NCI-H1092 (cell line): ENCODE measurements at places on chromosomes 3 and 15.

GRCh38 chr3:32049916-32050315 is 56.5 kb upstream of the GPD1L start:
- DNase-seq, result no peak

- no peak for DNase-seq
Observed at GRCh38 chr3:107438671-107439070, 61.4 kb downstream of the CCDC54 start.

DNA sequence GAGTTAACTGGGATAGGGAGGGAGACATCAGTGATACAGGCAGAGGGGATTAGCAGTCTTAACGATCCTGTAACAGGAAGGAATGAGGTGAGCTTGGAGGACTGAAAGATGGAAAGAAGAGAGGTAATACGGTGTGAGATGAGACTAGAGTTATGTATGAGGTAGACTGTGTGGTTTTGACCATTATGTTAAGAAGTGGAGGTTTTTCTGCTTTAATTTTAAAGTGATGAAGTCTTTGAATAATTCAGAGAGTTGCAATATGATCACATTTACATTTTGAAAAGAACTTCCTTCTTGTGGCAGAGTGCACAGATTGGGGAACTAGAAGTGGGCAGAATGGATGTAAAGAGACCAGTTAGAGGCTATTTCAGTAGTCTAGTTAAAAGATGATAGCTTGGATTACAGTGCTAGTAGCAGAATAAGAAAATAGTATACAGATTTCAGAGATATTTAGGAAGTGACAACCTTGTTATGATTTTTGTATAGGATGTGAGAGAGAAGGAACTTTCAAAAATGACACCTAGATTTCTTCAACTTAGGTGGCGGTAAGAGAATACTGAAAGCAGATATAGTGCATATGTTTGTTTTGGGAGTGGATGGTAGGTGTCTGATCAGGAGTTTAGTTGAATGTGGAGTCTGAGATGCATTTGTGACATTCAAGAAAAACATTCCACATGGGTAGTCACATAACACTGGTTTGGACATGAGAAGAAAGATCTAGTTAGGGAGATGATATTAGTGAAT is 40.5 kb downstream of the STT3B start:
- DNase-seq, result no peak

GRCh38 chr15:75869446-75869845 is 26.2 kb downstream of the UBE2Q2 start:
- DNase-seq, result no peak

GRCh38 chr15:40770147-40770721 is 454 bp downstream of the C15orf62 start:
- DNase-seq, result no peak

- DNase-seq, result no peak
Observed at GRCh38 chr15:92533298-92533697, 122.3 kb downstream of the FAM174B start.

DNA sequence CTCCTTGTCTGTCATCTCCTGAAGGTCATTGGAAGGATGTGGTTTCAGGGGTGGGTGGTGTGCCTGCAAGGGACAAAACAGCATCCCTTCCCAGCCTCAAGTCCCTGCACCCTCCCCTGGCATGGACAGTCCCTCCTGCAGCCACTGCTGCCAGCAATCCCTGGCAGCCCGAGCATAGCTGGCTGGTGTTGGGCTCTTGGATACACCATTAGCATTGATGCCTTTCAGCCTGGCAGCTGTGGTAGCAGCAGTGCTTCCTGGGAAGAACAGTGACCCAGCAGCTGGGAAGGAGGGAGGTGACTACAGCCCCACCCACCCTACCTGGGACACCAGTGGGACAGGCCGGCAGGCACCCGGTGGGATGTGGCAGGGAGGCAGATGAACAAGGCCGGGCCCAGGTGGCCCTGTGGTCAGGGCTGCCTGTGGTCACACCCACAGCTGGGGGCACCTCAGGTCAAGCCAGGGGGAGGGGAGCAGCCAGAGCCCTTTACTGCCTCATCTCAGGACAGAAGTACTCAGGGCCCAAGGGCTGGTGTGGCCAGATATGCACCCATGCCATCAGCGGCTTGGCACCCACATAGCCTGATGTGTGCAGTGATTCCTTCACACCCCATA is 32.9 kb upstream of the TMEM115 start:
- DNase-seq, result no peak

DNA sequence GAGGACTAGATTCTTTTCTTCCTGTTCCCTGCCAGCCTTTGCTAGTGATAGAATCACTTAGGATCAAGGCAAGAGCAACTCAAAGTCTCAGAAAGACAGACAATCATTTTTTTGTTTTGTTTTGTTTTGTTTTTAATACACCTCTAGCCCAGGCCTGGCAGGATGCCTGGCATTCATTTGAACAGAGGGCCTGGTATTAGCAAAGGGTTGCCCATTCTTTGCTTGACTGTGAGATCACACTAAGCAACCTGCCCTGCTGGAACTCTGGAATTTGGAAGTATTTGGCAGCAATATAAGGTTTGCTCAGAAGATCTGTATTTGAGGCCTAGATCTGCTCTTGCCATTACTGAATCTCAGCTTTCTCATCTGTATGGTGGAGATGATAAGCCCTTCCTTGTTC is 21.8 kb upstream of the ATP13A5 start:
- no peak for DNase-seq

GRCh38 chr3:149494759-149495580 is 20.5 kb downstream of the TM4SF4 start:
- DNase-seq, result no peak

DNA sequence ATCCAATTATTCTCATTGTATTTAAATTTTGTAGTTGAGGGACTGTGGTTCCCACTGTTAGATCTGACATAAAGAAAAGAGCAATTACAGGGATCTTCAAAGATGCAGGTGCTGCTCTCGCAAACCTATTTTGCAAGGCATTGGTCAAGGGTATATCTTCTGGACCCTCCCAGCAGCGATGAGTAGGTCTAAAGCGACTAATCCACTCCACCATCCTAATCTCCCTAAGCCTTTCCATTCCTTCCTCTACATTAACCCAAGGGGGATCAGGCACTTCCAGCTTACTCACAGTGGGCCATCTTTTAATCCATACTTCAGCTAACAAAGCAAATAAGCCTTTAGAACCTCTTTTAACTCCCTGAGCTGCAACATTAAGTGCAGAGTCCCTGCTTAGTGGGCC is 37.0 kb upstream of the CPOX start:
- DNase-seq, result no peak

DNA sequence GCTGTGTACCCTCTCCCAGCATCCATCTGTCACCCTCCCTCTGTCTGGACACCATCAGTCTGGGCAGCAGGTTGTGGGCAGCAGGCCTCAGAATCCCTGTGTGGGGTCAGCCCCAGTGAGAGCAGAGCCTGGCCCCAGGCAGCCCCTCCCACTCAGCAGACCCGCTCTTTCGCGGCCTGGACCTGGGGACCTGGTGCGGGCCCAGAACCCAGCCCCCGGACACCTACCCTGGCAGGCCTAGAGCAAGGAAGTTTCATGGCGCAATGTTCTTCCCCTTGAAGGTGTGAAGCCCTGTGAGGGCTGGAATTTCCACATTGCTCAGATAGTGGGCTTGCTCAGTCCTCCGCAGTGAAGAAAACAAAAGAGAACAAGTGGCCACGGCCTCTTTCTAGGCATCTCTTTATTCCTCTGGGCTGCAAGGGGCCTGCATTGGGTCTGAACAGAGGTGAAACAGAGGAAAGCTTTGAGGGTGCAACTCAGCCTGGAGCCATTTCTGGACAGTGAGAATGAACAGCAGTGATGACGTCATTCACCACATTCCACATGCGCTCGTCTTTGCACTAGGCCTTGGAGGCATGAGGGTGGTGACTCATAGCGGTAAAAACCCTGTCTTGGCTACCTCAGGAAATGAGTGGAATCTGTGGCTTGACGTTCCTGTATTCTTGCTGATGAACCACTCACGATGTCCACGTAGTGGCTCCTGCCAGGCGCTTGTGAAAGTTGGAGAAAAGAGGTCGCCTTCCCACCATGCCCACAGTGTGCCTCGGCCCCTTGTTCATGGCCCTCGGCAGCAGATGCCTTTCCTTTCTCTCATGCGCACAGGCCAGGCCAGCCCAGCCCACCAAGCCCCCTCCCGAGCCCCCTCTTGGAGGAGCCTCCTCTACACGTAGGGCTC is 66.1 kb downstream of the SLC30A4 start:
- no peak for DNase-seq

DNA sequence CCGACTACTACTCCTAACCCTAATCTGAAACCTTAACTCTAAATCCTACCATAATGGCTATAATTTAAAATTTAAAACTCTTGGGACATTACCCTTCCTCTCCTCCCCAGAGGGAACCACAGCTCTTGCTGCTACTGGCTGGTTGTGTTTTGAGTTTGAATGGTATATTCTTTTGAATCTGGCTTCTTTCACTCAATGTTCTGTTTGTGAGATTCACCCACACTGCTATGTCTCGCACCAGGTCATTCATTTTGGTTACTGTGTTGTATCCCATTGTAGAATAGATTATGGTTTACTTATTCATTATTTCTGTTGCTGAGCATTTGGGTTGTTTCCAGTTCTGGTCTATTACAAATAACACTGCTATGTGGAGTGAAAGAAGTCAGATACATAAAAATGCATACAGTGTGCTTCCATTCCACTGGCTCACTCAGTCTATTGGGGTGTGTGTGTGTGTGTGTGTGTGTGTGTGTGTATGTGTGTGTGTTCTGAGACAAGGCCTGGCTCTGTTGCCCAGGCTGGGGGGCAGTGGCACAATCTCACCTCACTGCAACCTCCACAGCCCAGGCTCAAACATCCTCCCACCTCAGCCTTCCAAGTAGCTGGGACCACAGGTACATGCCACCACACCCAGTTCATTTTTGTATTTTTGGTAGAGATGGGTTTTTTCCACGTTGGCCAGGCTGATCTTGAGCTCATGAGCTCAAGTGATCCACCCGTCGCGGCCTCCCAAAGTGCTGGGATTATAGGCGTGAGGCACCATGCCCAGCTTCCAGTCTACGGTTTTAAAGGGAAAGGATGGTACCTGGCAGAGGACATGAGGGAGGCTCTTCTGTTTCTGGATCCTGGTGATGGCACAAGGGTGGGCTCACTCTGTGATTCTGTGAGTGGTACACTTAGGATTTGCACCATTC is 19.2 kb upstream of the SYNM start:
- no peak for DNase-seq

- DNase-seq, result no peak
Observed at GRCh38 chr15:80861731-80862170, 82.6 kb downstream of the CEMIP start.

DNA sequence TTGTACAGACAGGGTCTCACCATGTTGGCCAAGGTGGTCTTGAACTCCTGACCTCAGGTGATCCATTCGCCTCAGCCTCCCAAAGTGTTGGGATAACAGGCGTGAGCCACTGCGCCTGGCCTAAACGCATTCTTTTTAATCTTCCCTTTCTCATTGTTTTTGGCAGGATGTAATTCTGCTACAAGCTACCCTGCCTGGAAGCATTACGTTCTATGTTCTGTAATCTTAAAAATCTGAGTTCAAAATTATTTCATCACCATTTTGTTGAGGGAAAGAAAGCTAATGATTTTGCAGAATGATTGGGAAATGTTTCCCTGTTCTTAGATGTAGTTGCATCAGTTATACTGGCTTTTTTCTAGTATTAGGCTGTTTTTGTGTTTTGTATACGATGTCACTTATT is 71.5 kb downstream of the RGMA start:
- DNase-seq, result no peak

GRCh38 chr3:43998836-43999727 is 242.6 kb upstream of the TOPAZ1 start:
- peak; percentile 46 for DNase-seq

DNA sequence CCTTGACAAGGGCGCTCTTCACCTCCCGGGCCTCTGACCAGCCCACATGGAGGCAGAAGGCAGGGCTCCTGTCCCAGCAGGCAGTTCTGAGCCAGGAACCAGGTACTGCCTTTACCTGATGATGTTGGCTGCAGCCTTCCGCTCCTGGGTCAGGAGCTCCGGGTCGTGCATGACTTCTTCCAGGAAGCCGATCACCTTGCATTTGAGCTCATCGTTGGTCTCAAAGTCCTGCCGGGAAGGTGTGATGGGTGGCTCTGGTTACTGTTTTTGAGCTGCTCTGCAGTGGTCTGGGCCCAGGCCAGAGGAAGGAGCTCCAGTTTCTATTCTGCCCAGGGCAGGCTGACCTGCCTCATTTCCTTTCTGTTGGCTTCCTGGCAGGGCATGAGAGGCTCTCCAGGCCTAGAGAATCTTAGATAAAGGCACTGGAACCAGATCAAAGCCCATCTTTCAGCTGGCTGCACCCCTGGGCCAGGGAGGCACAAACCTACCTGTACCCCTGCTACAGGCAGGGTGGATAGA is 53.2 kb upstream of the CTSH start:
- DNase-seq, result no peak

DNA sequence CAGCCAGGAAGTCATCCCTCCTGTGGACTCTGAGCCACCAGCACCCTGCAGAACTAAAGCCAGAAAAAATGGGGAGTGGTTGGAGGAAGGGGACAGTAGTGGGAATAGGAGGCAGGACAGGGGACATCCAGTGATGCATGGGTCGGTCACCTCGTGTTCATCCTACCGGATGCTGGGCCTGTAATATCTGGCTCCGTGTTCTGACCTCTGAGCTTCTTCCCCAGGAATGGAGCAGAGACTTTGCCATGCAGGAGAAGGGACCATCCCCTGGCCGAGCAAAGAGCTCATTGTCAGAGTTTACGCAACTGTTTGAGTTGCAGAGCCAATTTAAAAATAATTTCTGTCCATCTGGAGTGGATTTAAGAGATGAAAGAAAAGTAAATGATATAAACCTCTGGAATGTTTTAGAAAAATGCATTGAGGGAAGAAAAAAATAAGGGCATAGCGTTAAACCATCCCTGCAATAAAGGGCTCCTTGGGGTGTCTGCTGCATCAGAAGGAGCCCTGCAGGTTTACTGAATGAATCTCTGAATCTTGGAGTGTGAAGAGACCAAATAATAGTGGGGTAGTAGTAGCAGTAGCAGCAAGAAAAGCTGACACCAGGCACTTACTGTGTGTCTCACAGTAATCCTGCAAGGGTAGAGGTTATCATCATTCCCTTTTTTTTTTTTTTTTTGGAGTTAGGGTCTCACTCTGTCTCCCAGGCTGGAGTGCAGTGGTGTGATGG is 70.9 kb downstream of the AAGAB start:
- no peak for DNase-seq

DNA sequence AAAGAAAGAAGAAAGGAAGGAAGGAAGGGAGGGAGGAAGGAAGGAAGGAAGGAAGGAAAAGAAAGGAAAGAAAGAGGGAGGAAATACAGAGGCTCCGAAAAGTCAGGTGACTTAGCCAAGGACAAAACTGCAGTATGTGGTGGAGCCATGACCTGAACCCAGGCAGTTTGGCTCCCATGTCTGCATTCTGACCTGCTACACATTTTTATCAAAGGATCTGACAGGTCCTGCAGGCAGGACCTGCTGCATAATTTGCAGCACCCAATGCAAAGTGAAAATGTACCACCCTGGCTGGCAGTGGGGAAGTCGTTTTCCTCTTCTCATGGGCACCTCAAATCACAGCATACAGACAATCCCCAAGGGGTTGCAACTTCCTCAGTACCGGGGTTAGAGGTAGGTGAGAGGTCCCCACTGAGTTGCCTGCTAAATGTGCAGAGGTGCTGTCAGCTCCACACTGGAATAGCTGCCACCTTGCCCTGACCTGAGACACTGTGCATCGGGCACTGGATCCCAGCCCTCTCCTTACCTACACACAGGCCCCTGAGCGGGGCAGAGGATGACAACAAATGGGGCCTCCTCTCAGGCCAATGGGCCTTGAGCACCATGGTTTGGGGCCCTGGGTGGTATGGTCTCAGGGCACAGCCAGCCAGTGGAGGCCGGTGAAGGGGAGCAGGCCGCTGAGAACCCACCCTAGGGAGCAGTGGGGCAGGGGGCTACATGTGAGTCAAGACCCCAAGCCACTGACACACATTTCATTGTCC is 175.1 kb downstream of the SHQ1 start:
- no peak for DNase-seq

- DNase-seq, result no peak
Observed at GRCh38 chr3:95044101-95044500, 981.2 kb downstream of the NSUN3 start.
